ENCODE measurements at places on chromosomes 4 and X. TPM values are rescaled to one million over a fixed set of nuclear protein-coding genes. Genes with fewer than 3 reads are reported as not detected.

DNA sequence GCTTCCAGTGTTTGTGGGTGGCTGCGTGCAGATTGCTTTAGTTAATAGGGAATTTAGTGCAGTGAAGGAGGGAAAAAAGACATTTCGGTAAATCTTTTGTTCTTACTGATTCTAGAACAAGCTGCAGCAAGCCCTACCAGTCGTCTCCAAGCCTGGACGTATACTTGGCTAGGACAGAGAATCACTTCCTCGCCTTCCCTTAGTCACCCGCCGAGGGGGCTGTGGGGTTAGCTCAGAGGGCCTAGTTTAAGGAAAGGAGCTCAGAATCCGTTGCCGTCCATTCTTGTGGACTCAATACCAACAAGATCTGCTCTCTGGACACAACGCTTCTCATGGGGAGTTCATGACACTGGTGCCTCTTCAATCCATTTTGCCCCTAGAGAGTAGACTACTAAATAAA, 36.3 kb upstream of the FAT1 start:
- DNase-seq, result no peak

- DNase-seq, result no peak
Observed at GRCh38 chr4:36652857-36653256, 371.4 kb downstream of the DTHD1 start.

GRCh38 chrX:134749706-134750445, 91.6 kb upstream of the PLAC1 start:
- no peak for DNase-seq

GRCh38 chrX:136227948-136228838, 23.0 kb downstream of the MAP7D3 start:
- DNase-seq, result no peak

- DNase-seq, result no peak
Observed at GRCh38 chrX:153945956-153946943, 1.8 kb upstream of the RENBP start.

C4orf51 gene
- polyA plus RNA-seq, result not detected
